NCI-H2171 treated with DMSO at 0.1 percent for 48 hours (cell line): ENCODE measurements at places on chromosomes 3 and 15.
A peak's percentile ranks its signal among the peaks of the same experiment; 100 is the strongest.

GRCh38 chr3:42229942-42230688, 35.9 kb downstream of the CCK start:
- DNase-seq: peak; percentile 54

- DNase-seq: no peak
These were observed 50.2 kb upstream of the VILL start for GRCh38 chr3:37940242-37940908.

GRCh38 chr3:161859865-161860450, 363.4 kb downstream of the OTOL1 start:
- DNase-seq: no peak

DNA sequence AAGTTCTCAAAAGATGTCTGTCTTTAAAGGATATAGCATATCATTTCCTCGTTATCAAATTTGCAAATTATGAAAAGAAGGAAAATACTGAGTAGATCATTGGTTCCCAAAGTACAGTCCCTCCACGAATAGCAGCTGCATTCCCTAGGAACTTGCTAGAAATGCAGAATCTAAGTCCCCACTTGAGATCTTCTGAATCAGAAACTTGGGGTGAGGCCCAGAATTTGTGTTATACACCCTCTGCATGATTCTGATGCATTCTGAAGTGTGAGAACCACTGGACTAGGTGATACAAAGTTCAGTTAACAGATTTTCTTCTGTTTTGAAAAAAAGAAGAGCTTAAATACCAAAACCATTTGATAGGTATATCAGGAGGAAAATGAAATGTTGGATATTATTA, 77.1 kb downstream of the SLC25A26 start:
- no peak for DNase-seq

DNA sequence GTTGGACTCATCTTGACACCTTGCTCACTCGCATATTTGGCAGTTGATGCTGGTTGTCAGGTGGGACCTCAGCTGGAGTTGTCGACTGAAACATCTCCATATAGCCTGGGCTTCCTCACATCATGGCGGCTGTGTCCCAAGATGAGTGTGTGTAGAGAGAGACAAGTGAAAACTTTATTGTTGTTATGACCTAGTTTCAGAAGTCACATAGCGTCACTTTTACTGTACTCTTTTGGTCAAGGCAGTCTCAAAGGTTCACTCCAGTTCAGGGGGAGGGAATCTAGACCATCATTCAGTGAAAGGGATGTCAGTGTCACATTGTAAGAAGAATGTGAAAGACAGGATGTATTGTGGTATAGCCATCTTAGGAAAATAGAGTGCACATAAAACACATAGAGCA, 214.2 kb downstream of the ITPR1 start:
- no peak for DNase-seq
